ENCODE measurements at places on chromosomes 4 and X.

- DNase-seq: no peak
These were observed 56.3 kb upstream of the SPRY1 start for GRCh38 chr4:123340381-123340701.

DNA sequence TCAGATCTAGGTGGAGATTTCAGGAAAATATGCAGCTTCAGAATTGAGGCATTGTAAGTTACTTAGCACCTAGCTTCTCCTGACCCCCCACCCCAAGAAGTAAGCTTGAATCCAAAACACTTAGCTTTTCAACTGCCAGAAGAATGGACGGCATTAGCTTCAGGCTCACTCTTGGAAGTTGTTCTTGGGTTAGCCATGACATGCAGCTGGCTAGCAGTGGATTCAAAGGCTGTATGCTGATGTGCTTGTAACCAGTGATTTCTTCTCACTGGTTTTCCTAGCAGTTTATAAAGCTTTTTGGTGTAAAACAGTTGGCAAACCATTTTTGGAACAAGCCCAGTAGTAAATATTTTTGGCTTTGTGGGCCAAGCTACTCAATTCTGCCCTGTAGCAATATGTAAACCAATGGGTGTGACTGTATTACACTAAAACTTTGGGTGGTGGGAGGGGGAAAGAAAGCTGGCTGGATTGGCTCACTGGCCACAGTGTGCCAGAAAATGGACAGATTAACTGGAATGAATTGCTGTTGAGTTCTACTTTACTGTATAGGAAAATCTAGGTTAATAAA is 85.6 kb downstream of the SHROOM2 start:
- no peak for DNase-seq

- DNase-seq: no peak
These were observed 58.0 kb downstream of the STAP1 start for GRCh38 chr4:67616478-67616877.

DNA sequence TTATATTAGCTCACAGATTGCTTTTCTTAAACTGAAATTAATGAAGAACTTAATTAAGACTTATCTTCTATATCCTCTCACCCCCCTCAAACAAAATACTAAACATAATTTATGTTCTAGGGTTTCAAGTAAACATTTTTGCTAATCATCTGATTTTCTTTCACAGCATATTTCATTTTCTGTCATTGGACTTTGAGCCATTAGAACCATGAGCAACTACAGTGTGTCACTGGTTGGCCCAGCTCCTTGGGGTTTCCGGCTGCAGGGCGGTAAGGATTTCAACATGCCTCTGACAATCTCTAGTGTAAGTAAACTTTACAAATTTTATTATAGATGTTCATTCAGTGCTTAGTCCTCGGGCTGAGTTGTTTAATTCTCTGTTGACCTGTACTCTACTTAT is 3.3 kb downstream of the PDLIM5 start:
- no peak for DNase-seq

Data from nephron progenitor cell (in vitro differentiated cells).